ENCODE measurements at places on chromosomes 4 and X. TPM values are rescaled to one million over a fixed set of nuclear protein-coding genes. Genes with fewer than 3 reads are reported as not detected.
A peak's percentile ranks its signal among the peaks of the same experiment; 100 is the strongest.

PCDH19 gene
- not detected for total RNA-seq

MAB21L2 gene
- not detected for total RNA-seq

DOK7 gene
- not detected for total RNA-seq

GSX2 gene
- not detected for total RNA-seq

ZNF41 gene
- 8.7 TPM for total RNA-seq

ZBTB33 gene
- total RNA-seq, result 13.4 TPM

UGT2B7 gene
- not detected for total RNA-seq

ENOX2 gene
- 17.7 TPM for total RNA-seq

P2RY10 gene
- 55.6 TPM for total RNA-seq

FRMD7 gene
- not detected for total RNA-seq

GRCh38 chr4:74378573-74378972 is 13.6 kb downstream of the EREG start:
- H3K27me3 ChIP-seq, result peaks cover 11% of the 10 kb centered on the region
- H3K4me3 ChIP-seq, result no peak overlapping the region
- DNase-seq, result no peak

DNA sequence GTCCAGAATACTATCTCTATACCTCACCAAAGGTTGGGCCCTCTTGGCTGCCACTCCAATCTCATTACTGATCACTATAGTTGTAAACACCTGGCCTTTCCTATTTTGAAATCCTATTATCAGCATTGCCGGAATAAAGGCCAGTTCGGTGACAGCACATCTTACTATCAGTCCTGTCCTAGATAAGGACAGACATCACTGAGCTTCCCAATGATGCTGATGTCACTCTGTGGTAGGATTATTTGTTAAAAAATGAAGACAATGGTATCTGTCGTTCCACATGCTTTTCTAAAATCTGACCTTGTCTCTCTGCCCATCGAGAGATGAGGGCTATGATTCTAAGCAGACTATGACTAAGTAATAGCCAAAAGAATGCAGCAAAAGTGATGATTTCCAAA is 260.4 kb downstream of the PDGFC start:
- H3K4me1 ChIP-seq, result no peaks in the 10 kb centered on the region
- H3K4me3 ChIP-seq, result no peak overlapping the region
- H3K27me3 ChIP-seq, result no peaks in the 10 kb centered on the region
- H3K36me3 ChIP-seq, result no peaks in the 10 kb centered on the region
- H3K27ac ChIP-seq, result no peak overlapping the region
- DNase-seq, result no peak

GRCh38 chr4:114998316-114998715 is 115.1 kb downstream of the NDST4 start:
- no peaks in the 10 kb centered on the region for H3K36me3 ChIP-seq
- no peaks in the 10 kb centered on the region for H3K27me3 ChIP-seq
- no peak for DNase-seq
- no peak overlapping the region for H3K4me3 ChIP-seq

DNA sequence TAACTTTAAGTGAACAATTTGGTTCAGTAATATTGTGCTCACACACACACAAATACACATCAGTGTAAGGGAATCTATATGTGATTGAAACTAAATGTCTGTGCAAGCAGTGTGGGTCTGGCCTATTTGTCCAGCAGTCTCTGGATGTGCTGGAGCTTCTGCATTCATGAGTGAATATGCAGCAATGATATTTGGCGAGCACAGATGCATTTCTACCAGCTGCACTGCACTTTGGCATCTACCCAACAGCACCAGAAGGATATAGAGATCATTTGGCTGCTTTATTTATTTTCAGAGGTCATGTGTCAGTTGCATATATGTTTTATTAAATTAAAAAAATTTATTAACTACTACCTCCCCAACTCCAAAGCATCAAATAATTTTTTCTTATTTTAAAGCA is 613.4 kb upstream of the NR3C2 start:
- DNase-seq, result no peak
- H3K4me3 ChIP-seq, result no peak overlapping the region

DNA sequence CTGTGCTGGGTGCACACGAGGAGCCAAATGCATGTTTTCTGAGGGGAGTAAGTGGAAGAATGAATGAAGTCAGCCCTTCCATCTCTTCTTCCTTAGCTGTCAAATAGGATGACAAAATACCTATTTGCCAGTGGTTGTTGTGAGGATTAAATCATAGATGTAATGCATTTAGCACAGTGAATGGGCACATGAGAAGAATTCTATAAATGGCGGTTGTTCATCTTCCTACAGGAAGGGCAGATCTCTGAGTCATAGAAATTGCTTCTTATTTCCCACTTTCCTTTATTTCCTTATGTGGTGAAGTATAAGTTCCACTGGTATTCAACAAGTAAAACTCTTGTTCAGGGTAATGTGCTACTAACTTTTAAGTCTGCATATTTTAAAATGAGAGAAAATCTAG is 83.1 kb downstream of the SORBS2 start:
- H3K27ac ChIP-seq, result no peak overlapping the region
- no peaks in the 10 kb centered on the region for H3K4me1 ChIP-seq
- no peak for DNase-seq
- no peaks in the 10 kb centered on the region for H3K36me3 ChIP-seq
- peaks cover 5% of the 10 kb centered on the region for H3K27me3 ChIP-seq

DNA sequence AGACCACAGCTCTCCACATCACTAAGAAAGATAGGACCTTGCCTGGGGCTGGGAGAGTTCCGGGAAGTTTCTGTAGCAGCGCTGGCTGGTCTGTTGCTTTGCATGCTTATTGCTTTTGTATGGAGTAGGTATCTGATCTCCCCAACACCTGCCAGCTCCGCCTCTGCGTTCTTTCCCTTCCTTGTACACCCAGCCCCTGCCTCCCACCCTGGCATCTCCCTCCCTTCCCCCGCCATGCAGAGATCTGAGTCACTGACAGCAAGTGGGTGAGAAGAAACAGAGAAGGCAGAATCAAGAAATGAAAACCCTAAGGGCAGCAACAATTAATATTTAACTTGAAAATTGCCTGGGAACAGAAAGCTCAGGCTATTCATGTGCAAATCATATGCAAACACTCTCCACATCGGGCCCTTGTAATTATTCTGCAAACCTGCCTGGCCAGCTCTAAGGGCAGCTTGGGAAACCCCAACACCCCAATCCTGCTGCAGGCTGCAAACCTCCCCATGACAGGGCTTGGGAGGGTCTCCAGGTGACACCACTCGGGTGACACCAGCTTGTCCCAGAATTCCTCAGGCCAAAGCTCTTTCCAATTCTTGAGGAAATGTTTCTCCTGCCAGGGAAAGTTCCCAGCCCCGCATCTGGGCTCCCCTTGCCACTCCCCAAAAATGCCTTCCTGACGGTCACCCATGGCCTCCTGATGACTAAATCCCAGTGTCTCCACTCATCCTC is 257.2 kb downstream of the FBXW7 start:
- H3K4me1 ChIP-seq, result peaks cover 19% of the 10 kb centered on the region
- H3K27ac ChIP-seq, result no peak overlapping the region
- H3K27me3 ChIP-seq, result no peaks in the 10 kb centered on the region
- no peak overlapping the region for H3K4me3 ChIP-seq
- no peak for DNase-seq

DNA sequence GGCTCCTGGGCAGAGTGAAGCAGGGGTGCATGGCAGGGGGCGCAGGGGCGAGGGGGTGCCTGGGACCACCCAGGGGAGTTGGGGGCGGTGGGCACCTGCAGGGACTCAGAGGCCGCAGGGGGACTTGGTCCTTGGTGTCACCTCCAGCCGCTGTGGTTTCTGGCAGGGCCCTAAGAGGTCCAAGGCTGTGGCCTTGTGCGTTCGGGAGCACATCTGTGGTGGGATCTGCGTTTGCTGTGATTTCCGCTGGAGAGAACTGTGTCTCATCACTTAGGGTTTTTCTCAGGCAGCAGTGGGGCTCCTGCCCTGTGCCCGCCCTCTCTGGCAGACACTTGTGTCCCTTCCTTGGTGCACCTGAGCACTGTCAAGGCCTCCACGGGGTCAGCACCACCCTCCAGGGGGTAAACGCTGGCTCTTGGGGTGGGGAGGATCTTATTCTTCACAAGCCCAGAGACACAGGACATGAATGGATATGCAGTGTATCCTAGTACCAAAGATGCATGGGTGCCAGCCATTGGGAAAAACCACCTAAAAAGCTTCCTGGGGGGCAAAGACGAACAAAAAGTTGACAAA is 66.5 kb downstream of the ACOX3 start:
- H3K4me1 ChIP-seq, result no peaks in the 10 kb centered on the region
- H3K27me3 ChIP-seq, result no peaks in the 10 kb centered on the region
- H3K36me3 ChIP-seq, result no peaks in the 10 kb centered on the region
- H3K27ac ChIP-seq, result no peak overlapping the region

GRCh38 chr4:110091434-110092140 is 106.8 kb downstream of the ELOVL6 start:
- no peaks in the 10 kb centered on the region for H3K27me3 ChIP-seq
- peak overlapping the region; percentile 18 for H3K27ac ChIP-seq
- H3K36me3 ChIP-seq, result peaks cover 16% of the 10 kb centered on the region
- peaks cover 46% of the 10 kb centered on the region for H3K4me1 ChIP-seq
- H3K4me3 ChIP-seq, result no peak overlapping the region

GRCh38 chrX:71466979-71467523 is 65.9 kb upstream of the OGT start:
- no peak overlapping the region for H3K4me3 ChIP-seq
- H3K36me3 ChIP-seq, result peaks cover 34% of the 10 kb centered on the region
- no peak for DNase-seq
- H3K27me3 ChIP-seq, result no peaks in the 10 kb centered on the region
- H3K4me1 ChIP-seq, result no peaks in the 10 kb centered on the region

GRCh38 chr4:136687118-136687517 is 845.2 kb downstream of the PCDH18 start:
- DNase-seq, result no peak
- no peak overlapping the region for H3K27ac ChIP-seq
- H3K27me3 ChIP-seq, result no peaks in the 10 kb centered on the region
- no peaks in the 10 kb centered on the region for H3K4me1 ChIP-seq
- H3K4me3 ChIP-seq, result no peak overlapping the region

DNA sequence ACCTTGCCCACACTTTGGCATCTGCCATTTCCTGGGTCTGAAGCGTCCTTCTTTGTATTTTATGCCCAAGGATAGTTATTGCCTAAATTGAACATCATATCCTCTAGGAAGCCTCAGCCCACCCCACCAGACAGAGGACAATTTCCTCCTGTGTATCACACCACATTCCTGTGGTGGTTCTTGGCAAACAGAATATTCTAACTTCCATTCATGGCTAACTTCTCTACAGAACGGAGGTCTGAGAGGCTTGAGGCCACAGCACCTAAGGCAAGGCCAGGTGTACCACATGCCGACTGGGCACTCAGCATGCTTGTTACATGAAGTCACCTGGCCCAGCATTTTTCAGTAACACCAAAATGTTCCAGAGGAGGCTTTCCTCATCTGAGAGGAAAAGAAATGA is 42.4 kb downstream of the CD99L2 start:
- H3K27ac ChIP-seq, result no peak overlapping the region
- peaks cover 16% of the 10 kb centered on the region for H3K36me3 ChIP-seq
- no peaks in the 10 kb centered on the region for H3K27me3 ChIP-seq
- H3K4me3 ChIP-seq, result no peak overlapping the region
- H3K4me1 ChIP-seq, result peaks cover 2% of the 10 kb centered on the region

GRCh38 chr4:146450524-146450923 is 71.2 kb downstream of the SLC10A7 start:
- no peak for DNase-seq
- peak overlapping the region; percentile 84 for H3K27ac ChIP-seq
- no peaks in the 10 kb centered on the region for H3K27me3 ChIP-seq
- peak overlapping the region; percentile 32 for H3K4me3 ChIP-seq

- no peak for DNase-seq
- H3K4me1 ChIP-seq, result no peaks in the 10 kb centered on the region
- H3K36me3 ChIP-seq, result peaks cover 34% of the 10 kb centered on the region
- H3K27me3 ChIP-seq, result no peaks in the 10 kb centered on the region
- H3K27ac ChIP-seq, result no peak overlapping the region
These were observed 19.7 kb downstream of the CENPI start for GRCh38 chrX:101117701-101118100.

DNA sequence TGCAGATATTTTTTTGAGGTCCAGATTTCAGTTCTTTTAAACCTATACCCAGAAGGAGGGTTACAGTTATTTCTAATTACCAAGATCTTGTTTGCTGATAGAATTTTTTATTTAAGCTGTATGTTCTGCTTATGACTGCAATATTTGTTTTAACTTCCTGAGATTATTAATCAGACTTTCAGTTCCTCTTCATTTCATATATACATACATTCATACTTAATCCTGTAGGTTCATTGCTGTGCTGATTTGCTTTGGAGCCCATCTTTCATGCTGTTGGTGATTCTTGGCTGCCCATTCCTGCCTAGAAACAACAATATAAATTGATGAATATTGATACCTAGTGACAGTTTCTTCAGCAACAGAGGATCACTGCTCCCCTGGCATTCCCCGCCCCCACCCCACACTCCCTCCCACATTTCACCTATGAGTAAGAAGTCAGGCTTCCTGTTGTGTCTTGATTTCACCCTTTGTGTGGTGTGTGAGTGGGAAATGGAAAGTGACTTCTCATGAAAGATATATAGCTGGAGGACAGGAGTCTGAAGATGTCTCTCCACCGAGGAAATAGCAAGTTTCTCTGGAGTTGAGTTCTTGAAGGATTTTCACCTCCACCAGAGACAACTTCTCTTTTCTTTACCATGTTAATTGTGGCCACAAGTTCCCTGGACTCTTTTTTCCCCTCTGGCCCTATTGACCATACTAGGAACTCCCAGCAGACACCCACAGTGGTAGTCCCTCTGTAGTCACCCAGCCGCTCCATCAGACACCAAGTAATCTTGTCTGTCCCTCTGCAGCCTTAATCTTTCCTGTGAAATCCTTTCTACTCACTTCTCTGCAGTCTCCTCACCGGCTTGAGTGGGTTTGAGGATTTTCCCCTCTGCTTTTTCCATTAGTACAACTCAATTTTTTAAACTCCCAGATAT is 118.4 kb downstream of the ASB9 start:
- H3K27me3 ChIP-seq, result peaks cover 7% of the 10 kb centered on the region
- no peak overlapping the region for H3K4me3 ChIP-seq
- H3K4me1 ChIP-seq, result peaks cover 21% of the 10 kb centered on the region
- H3K36me3 ChIP-seq, result no peaks in the 10 kb centered on the region

DNA sequence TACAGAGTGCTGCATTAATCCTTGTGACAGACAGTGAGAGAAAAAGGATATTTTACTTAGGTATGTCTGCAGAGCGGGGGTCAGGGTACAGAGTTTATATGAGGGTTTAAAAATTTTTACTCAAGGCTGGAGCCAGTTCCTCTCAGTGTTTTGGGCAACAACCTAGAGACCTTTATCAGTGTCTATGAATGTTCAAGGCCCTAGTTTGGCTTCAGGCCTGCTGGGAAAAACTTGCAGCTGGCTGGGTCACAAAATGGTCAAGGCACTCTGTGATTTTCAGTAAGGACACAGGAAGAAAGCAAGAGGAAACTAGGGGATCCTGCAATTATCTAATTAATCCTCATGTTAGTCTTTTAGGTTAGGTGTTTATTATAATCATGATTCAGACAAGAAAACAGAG is 10.8 kb upstream of the C4orf54 start:
- no peaks in the 10 kb centered on the region for H3K4me1 ChIP-seq
- H3K4me3 ChIP-seq, result no peak overlapping the region
- no peak for DNase-seq
- H3K36me3 ChIP-seq, result no peaks in the 10 kb centered on the region
- H3K27ac ChIP-seq, result no peak overlapping the region

GRCh38 chrX:139933904-139934303 is 1.1 kb upstream of the ATP11C start:
- H3K27me3 ChIP-seq, result peaks cover 2% of the 10 kb centered on the region
- peaks cover 13% of the 10 kb centered on the region for H3K4me1 ChIP-seq
- H3K27ac ChIP-seq, result peak overlapping the region; percentile 88
- peak overlapping the region; percentile 79 for H3K4me3 ChIP-seq

- H3K4me1 ChIP-seq, result no peaks in the 10 kb centered on the region
- H3K4me3 ChIP-seq, result no peak overlapping the region
- H3K27ac ChIP-seq, result no peak overlapping the region
These were observed 15.8 kb upstream of the CT45A1 start for GRCh38 chrX:135697601-135698000.

- no peak overlapping the region for H3K4me3 ChIP-seq
- H3K27me3 ChIP-seq, result no peaks in the 10 kb centered on the region
- H3K36me3 ChIP-seq, result peaks cover 14% of the 10 kb centered on the region
- H3K27ac ChIP-seq, result no peak overlapping the region
- no peak for DNase-seq
These were observed 36.9 kb downstream of the CTBP1 start for GRCh38 chr4:1211891-1212545.
